Foreskin keratinocyte (primary cell): ENCODE measurements at places on chromosomes 2 and 18.

DNA sequence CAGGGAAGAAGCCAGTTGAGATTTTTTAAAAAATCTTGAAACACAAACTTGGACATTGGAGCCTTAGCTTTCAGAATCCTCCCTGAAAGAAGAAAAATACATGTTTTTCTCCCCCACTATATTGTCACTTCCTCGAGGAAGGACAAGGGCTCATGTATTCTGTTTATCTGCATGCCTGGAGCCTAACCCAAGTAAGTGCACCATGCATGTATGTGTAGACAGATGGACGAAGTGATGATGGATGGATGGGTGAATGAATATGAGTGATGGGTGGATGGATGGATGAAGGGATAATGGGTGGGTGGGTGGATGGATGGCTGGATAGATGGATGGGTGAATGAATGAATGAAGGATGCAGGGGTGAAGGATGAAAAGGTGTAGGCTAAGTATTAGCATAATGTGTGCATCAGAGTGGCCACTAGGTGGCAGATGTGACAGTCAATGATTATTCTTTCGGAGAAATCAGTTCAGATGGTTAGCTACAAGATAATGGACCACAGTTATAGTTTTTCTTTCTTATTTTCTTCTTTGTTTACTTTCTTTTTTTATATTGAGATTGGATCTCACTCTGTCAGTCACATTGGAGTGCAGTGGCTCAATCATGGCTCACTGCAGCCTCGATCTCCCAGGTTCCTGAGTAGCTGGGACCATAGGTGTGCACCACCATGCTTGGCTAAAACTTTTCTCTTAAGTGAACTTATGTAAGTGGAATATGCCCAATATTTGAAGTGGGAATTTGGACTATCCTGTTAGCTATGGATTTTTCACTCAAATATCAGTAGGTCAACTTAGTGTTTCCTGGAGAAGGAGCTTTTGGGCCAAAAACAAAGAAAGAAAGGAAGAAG is 18.5 kb upstream of the CCDC93 start:
- peak; percentile 39 for DNase-seq

GRCh38 chr2:10405448-10405847 is 42.7 kb downstream of the ODC1 start:
- DNase-seq: peak; percentile 96

DNA sequence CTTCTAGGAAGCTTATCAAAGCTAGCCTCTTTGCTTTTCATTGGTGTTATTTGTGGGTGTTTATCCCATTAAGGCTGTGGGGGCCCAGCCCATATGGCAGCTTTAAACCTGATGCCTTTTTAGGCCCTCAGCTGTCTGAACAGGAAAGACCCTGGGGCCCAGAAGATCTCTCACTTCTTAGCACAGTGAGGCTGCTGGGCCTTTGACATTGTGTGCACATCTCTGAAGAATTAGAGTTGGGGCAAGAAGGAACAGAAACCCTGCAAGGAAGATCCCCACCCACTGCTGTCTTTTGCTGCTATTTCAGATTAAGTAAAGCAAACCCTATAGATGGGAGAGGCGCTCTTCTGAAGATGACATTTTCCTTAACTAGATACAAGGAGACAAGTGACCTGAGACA is 250.0 kb downstream of the SMAD2 start:
- DNase-seq: no peak

DNA sequence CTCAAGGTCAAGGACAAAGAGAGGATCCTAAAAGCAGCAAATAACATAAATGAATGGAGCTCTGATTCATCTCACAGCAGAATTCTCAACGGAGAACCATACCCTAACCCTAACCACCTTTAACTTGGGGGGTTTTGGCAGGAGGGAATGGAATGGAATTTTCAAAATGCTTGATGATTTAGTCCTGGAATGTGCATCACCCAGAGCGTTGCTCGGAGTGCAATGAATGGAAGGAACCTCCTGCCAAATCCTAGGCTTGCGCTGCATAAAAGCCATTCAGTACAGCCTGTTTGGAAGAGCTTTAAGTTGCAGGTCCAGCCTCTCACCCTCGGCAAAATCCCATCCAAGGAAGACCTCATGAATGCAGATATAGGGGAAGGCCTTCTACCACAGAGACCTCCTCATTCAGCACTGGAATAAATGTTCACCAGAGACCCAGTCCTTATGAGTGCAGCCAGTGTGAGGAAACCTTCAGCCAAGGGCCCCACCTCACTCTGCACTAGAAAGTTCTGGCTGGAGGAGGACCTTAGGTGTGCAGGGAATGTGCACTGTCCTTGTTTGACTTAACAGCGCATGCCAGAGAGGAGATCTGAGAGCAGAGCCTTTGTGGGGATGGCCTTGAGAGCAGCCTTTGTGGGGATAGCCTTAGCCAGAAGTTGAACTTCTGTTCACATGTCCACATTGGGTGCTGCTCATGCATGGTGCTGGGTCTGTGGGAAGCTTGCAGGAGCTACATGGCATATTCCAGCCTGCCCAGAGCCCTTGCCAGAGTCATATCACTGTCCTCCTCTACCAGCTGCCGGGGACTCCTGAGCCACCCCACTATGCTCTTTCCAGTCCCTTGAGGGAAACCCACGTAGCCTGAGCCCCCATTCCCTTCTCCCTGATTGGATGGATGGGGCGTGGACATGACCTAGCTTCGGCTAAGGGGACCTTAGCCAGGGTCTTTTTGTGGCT is 30.5 kb downstream of the ASB1 start:
- no peak for DNase-seq
